A673 (cell line): ENCODE measurements at places on chromosomes 5 and 9. TPM values are rescaled to one million over a fixed set of nuclear protein-coding genes. Genes with fewer than 3 reads are reported as not detected.

DNA sequence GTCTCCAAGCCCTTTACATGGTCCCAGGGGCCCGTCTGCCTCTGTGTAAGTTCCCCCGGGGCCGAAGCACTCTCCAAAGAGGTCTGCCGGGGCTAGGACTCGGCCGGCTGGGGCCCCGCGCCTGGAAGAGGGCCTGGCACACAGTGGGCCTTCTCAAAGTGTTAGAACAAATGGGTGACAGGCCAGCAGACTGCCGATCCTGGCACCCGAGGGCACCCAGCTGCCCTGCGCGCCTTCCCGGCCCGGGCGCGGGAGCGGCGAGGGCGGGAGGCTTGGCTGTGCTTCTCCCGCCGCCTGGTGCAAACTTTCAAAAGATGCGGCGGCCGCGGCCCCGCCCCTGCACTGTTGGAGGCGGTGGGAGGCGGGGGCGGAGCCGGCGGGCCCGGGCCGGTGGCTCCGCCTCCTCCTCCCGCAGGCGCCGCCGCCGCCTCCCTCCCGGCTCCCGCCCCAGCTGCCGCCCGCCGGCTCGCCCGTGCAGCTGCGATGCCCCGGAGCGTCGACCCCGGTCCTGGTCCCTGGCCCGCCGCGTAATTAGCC lies at the start of gene NEURL1B:
NEURL1B (plus strand) TSS at position 442 of the 537 bp plus-strand sequence. CDS start 144 bp downstream, outside the sequence.
- DNase-seq = peak; percentile 79

DNA sequence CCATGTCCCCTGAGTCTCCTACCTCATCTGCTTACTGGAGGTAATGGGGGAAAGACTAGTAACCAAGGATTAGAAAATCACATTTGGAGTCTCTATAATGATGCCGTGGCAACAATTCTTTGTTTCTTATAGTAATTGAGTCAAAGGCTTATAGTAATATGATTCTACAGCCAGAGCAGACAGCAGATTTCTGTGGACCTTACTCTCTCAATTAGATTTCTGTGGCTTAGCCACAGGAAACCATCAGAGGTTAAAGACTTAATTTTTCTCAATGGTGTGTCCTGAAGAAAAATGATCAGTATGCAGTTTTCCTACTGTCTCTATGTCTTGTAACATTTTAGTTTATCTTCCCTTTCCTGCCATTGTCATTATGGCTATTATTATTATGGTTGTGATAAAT lies 59.3 kb upstream of the CD180 start:
- DNase-seq = no peak

OGN gene
- total RNA-seq = 0.44 and 0.95 TPM in 2 replicates

DNA sequence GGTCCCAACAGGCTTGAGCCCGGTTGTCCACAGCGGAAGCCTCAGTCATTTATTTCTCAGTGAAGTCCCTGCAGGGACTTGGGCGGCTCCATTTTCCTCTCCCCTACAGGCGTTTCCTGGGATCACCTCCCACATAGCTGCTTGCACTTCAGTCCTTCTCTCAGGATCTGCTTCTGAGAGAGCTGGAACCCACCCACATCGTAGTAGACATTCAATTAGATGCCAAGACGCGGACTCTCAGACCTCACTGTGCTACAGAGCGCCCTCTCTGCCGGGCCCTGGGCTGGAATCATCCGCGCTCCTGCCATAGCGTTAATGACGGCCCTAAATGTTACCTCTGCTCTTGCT lies 54.0 kb upstream of the ROR2 start:
- DNase-seq = no peak

CACFD1 gene
- 7.8 and 10.6 TPM in 2 replicates for total RNA-seq

DNA sequence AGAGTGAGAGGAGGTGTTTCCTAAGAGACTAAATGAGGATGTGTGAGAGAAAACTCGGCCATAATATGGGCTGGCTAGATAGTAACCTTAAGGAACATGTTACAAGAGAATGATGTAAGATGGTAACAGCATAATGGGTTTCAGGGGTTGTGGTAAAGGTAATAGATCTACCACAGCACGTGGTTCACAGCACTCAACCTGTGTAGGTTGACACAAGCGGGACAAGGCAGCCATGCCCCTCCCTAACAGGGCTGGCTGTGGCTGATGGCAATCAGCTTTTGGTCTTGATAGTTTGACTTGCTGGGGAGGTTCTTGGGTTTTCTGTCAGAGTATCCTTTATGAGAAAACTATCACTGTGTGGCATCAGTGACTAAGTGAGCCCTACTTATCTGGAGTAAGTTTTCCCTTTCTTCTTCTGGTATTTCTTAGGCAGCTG lies 138.6 kb downstream of the TRIO start:
- no peak for DNase-seq

- no peak for DNase-seq
Observed at GRCh38 chr5:172771439-172772111, 580 bp upstream of the DUSP1 start.

GRCh38 chr5:176732736-176733405 lies 77.5 kb upstream of the UNC5A start:
- no peak for DNase-seq

GRCh38 chr9:116276196-116276493 lies 122.6 kb downstream of the PAPPA start:
- DNase-seq = no peak
